ENCODE measurements at places on chromosomes 7 and 10.

DNA sequence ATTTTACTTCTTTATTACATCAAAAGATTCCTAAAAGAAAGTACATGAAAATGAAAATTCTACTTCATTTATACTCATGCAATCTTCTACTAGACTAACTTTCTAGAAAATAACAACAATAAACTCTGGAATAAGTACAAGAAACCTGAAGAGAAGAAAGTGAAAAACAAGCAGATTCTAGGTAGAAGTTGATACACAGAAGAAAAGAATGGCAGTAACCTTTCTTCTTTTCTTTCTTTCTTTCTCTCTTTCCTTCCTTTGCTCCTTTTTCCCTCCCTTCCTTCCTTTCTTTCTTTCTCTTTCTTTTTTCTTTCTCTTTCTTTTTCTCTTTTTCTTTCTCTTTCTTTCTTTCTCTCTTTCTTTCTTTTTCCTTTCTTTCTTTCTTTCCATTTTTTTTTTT is 541.7 kb upstream of the ANKRD30A start:
- DNase-seq, result no peak

DNA sequence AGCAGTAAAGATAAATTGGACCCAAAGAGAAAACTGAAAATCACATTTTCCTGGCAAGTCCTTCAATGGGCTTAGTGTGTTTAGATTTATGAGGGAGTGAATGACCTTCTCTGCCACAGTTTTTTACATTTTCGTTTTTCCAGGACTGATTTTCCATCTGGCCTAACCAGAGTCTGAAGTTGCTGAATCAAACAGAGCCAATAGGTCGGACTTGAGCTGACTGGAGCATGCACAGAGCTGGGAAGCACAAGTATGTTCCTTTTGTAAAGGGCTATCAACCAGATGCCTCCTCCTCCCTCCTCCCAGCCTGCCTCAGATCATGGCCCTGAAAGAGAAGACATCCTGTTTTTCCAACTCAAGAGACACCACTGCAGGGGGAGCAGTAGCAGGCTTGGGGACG is 126.0 kb upstream of the ANKRD1 start:
- no peak for DNase-seq

DNA sequence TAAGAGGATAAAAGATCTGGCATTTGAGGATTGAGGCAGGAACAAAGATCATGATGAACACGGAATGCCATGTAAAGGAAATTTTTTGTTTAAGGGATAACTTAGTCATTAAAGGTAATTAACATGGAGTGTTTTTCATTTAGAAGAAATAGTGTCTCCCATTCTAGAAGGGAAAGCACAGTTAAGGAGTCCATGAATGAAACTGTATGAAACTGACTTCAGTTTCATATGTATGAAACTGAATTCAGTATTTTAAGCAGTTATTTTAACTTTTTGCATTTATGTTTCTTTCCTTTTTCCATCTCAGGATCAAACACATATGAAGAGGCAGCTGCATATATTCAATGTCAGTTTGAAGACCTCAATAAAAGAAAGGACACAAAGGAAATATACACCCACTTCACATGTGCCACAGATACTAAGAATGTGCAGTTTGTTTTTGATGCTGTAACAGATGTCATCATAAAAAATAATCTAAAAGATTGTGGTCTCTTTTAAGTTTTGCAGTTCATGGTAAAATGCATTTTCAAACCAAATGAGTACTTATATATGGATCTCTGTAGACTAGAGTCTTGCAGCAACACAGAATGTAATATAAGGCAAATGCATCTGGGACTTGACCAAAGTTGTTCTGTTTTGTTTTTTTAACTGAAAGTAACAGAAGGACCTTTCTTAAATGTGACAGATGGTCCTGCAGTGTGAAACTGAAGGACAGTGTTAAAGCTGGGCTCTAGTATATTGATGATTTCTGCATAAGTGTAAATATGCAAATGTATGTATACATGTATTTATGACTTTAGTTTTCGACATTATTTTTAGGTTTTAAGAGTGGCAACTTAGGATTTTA is 82.6 kb downstream of the GNAI1 start:
- DNase-seq, result no peak

GRCh38 chr10:50540069-50540825 is 83.5 kb downstream of the SGMS1 start:
- DNase-seq, result no peak

- no peak for DNase-seq
Observed at GRCh38 chr10:49502358-49502757, 36.6 kb downstream of the ERCC6 start.

DNA sequence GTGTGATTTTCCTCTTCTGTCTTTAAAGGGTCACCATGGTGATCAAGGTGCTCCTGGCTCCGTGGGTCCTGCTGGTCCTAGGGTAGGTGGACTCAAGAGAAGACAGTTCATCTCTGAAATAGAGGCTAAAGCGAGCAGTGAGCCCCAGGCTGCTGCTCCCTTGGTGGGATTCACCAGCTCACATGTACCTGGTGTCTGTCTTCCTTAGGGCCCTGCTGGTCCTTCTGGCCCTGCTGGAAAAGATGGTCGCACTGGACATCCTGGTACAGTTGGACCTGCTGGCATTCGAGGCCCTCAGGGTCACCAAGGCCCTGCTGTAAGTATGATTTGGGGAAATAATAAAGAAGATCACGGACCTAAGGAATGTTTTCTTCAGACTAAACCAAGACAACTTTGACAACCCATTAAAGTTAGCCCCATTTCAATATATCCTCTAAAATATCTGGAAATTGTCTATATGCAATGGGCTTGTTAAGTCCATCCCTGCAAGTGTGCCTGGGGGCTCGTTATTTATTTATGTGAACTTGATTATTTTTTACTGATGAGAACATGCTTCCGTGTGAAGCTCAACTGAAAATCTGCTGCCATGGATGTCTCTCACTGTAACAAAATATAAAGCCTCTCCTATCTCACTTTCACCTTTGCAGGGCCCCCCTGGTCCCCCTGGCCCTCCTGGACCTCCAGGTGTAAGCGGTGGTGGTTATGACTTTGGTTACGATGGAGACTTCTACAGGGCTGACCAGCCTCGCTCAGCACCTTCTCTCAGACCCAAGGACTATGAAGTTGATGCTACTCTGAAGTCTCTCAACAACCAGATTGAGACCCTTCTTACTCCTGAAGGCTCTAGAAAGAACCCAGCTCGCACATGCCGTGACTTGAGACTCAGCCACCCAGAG is 32.5 kb downstream of the COL1A2 start:
- DNase-seq, result no peak

DNA sequence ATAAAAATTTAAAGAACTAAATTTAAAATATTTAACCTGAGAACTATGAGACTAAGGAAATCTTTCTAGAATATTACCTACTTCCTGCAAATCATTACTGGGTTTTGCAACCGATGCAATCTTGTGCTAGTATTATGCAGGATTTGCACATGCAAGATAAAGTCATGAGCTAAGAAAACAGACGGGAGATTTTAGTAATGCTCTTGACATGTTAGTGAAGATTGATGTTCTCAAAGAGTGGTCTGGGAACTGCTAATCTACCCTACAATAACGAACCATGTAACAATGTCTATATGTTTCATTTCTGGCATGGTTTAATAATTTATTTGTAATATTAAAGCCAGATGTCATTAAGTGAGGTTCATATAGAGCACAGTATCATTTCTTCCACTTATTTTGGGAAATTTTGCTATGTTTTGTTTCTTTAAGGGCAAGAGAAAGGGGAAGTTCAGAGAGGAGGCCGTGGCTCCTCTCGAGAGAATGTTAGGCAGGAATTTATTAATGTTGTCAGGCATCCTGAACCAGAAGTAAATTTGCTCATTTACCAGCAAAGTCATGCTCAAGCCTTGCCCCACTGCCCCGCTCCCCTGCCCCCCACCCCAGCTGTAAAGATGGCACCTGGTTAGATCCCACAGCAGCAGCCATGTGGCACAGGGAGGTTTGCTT is 22.8 kb downstream of the LRRC17 start:
- DNase-seq, result no peak

GRCh38 chr7:85030893-85031292 is 156.0 kb downstream of the SEMA3D start:
- DNase-seq, result no peak

GRCh38 chr7:158030071-158030470 is 557.6 kb downstream of the PTPRN2 start:
- DNase-seq, result no peak
